ENCODE measurements at places on chromosomes 11 and 22. TPM values are rescaled to one million over a fixed set of nuclear protein-coding genes. Genes with fewer than 3 reads are reported as not detected.

GLYATL1 gene
- total RNA-seq: 0.79 TPM

CRYBA4 gene
- total RNA-seq: not detected

TTC28 gene
- 29.0 TPM for total RNA-seq

CTSW gene
- 0.59 TPM for total RNA-seq

POLD4 gene
- total RNA-seq: 9.5 TPM

OR6T1 gene
- total RNA-seq: not detected

RAG1 gene
- 0.99 TPM for total RNA-seq

TBX10 gene
- not detected for total RNA-seq

EMID1 gene
- total RNA-seq: 18.5 TPM

SLC22A25 gene
- total RNA-seq: 0.10 TPM

Measured in skin of body (tissue), 3 donors.